ENCODE measurements at places on chromosomes 2 and 18.

DNA sequence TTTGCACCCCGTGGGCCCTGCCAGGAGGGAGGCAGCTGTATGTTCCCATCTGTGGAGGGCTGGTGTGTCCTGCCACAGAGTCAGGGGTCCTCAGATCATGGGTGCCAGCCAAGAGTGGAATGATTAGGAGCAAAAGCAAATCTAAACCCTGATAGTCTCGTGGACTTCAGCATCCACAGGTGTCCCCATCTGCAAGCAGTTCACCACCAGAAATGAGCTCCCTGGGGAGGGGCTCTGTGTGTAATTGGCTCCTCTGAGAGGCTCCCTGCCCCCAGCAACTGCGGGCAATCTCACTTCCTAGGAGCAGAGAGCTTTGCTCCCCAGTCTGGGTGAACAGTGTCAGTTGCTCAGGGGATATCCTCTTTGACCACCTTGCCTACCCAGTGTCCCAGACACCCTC is 78.1 kb downstream of the HNRNPLL start:
- no peak for DNase-seq

- DNase-seq: no peak
Observed at GRCh38 chr2:66994654-66995053, 402.5 kb upstream of the ETAA1 start.

GRCh38 chr2:17680119-17680518 is 73.5 kb downstream of the SMC6 start:
- no peak for DNase-seq

DNA sequence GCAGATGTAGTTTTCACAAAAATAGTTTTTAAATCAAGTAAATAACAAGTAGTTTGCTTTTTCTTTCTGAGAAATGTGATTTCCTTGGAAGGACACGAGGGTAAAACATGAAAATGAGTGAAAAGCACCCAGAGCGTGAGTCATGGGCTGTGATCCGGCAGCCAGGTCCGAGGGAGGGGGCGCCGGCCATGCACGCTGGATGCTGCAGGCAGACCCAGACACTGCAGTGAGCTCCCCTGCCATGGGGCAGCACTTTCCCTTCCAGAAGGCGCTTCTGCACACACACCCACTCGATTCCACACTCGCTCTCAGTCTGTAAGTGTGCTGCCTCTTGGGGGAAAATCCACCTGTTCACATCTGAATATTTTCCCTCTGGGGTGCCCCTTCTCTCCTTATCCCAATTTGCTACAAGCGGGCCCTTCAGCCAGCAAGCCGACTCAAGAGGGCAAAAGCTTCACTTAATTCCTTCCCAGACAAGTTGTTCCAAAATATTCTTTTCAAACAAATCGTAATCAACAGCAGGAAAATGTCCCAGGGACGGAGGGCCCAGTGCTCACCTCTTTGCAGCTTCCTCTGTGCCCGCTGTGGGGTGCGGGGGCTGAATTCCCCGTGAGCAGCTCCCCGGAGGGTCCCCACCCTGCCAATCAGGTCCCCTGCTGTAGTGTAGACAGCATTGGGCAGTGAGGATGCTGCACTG is 87.0 kb upstream of the ID2 start:
- DNase-seq: peak; percentile 19

DNA sequence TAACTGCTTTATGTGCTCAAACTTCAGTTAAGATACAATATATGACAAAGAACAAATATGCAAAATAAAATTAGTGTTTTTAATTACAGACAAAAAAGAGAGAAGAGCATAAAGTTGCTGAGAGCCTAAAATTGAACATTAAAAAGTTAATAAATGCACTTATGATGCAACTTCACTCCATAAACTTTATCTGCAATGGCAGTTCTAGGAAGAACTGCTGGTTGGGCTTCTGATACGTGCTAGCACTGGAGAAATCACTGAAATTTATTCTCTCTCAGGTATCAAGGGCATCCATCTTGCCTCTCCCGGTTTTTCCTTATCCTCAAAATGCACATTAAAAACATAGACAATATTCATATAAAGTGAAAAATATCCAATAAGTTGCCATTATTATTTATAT is 35.7 kb downstream of the MYO3B start:
- no peak for DNase-seq

GRCh38 chr2:144553379-144553778 is 33.5 kb upstream of the ZEB2 start:
- peak; percentile 82 for DNase-seq

- no peak for DNase-seq
Observed at GRCh38 chr2:189157456-189157855, 22.1 kb downstream of the COL5A2 start.

DNA sequence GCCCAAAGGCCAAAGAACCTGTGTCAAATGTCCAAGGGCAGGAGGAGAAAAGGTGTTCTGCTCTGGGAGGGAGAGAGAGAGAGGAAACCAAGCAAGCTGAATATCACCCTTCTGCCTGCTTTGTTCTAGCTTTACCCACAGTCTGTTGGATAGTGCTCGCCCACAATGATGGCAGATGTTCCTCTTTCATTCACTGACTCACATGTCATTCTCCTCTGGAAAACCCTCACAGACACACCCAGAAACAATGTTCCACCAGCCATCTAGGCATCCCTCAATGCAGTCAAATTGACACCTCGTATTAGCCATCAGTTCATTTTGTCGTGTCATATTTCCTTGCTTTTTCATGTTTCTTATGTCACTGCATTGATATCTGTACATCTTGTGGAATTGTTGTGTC is 150.3 kb downstream of the UBR3 start:
- DNase-seq: no peak

- DNase-seq: no peak
Observed at GRCh38 chr2:193428336-193428818, 1233.6 kb upstream of the TMEFF2 start.

GRCh38 chr18:32759611-32760167 is 13.1 kb downstream of the KLHL14 start:
- no peak for DNase-seq

DNA sequence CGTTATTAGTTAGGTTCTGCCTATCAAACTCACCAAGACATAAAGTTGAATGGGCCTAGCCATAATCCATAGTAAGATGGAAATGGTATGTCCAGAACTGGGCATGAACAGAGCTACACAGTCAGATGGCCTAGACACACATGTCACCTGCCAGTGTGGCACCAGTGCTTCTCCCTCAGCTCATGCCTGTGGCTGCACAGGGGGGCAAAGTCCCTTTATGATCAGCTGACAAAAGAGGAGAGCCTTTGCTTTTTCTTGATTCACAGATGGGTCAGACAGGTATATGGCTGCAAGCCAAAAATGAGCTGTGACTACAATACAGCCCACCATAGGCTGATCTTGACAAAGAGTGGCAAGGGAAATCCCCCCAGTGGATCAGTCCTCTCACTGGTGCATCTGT is 28.3 kb upstream of the STARD7 start:
- no peak for DNase-seq

GRCh38 chr2:24826773-24827145 is 33.5 kb downstream of the CENPO start:
- DNase-seq: no peak

DNA sequence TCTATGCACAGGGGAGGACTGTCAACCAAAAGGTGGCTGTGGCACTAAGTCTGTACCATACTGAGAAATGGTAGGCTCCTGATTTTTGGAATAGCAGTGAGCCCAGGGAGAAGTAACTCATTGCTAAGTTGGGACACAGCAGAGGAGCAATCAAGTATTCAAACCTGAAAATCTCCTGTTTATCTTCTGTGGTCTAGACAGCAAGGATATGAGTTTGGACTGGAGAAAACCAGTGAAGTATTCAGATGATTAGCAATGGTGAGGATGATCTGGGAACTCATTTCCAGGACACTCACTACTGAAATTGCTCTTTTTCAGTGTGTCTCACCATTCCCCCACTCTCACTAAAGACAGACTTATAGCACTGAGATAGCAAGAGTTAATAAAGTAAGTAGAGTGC is 112.0 kb downstream of the GULP1 start:
- DNase-seq: no peak

Measured in retinal pigment epithelial cell (primary cell).